ENCODE measurements at places on chromosomes 6 and 20. TPM values are rescaled to one million over a fixed set of nuclear protein-coding genes. Genes with fewer than 3 reads are reported as not detected.

DDRGK1 gene
- total RNA-seq = 33.5 TPM

BMP5 gene
- total RNA-seq = 4.2 TPM

ULBP3 gene
- 2.9 TPM for total RNA-seq

ZSCAN31 gene
- total RNA-seq = 26.2 TPM

ARFGEF2 gene
- total RNA-seq = 17.9 TPM

HTR1E gene
- not detected for total RNA-seq

CNBD2 gene
- not detected for total RNA-seq
